ENCODE measurements at places on chromosomes 7 and 10.

DNA sequence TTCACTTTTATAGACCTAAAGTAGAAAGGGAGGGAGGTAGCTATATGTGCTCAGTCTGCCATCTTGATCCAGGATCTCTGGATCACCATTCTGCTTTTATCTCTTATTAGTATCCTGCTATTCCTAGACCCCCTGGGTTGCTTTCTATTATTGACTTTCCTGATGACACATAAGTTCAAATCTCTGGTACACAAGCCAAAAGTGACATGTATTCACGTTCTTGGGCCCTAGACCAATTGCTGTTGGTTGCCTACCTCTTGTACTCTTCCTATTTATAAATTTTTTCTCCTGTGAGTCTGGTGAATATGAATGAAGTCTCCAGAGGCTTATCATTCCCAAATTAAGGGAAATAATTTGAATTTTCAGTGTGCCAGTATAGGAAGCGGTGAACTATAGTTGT, 56.9 kb downstream of the DNMBP start:
- DNase-seq = no peak

- no peak for DNase-seq
These were observed 21.8 kb downstream of the ANK3 start for GRCh38 chr10:60367901-60368300.

- no peak for DNase-seq
These were observed 33.9 kb downstream of the SGPL1 start for GRCh38 chr10:70849582-70850016.

DNA sequence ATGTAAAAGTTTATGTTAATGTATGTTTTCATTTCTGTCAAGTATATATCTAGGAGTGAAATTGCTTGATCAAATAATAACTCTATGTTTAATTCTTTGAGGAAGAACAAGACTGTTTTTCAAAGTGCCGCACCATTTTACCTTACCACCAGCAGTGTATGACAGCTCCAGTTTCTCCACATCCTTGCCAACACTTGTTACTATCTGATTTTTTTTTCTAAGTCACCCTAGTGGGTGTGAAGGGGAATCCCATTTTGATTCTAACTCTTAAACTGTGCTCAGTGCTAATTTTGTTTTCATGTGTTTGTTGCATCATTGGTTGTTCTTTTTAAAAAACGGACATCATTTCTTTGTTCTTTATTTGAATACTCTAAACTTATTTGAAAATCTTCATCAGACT, 120.2 kb upstream of the CDK6 start:
- no peak for DNase-seq

GRCh38 chr10:70458329-70459060, 17.0 kb upstream of the NODAL start:
- DNase-seq = no peak

GRCh38 chr10:60643874-60644273, 134.4 kb upstream of the CDK1 start:
- no peak for DNase-seq

DNA sequence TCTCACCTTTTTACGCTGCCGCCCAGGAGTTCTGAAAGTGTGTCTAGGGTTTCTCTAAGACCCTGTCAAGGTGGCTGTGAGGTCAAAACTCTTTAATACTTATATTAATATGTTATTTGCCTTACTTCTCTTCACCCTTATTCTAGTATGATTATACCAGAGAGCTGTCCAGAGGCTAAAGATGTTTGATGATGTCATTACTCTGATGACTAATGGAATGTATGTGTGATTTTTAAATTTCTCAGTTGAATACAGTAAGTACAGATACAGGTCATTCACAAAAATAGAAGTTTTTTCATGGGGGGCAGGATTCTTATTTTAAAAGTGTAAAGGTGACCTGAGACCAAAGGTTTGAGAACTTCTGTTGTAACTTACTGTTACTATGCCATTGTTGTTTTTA, 150.6 kb upstream of the FOXP2 start:
- DNase-seq = no peak

DNA sequence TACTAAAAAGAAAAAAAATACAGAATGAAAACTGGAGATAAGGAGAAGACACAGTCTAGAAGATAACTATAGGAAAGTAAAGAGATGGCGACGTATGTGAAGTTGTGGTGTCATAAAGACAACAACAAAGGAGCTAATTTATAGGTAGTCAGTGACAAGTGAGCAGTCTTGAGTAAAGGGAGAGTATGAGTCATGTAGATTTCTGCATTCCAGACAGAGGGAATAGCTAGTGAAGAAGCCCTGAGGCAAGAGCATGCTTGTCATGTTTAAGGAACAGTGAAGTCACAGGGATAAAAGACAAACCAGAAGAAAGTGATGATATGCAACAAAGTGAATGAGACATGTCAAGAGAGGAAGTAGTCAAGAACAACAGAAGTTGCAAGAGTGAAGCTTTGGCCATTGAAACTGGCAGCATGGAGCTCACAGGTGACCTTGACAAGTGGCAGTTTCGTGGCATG, 2.3 kb upstream of the MIOS start:
- DNase-seq = no peak

DNA sequence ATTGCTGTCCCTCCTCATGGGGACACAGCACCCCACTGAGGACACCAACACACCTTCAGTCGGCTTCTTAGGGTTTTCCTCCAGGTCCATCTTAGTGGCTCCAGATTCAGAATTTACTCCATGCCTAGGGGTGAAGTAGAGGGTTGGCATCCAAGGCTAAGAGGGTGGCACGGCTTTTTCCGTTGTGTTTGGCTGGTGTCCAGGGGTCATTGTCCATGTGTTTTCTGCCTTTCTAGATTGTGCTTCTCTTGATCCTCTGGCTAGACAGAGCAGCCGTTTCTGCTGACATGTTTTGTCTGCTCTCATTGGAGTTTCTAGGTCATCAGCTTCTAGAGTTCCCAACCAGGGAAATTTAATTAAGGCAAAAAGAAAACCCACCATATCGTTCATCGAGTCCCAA, 291.6 kb upstream of the CELF2 start:
- no peak for DNase-seq

- no peak for DNase-seq
These were observed 18.1 kb downstream of the FAM20C start for GRCh38 chr7:210401-210925.

DNA sequence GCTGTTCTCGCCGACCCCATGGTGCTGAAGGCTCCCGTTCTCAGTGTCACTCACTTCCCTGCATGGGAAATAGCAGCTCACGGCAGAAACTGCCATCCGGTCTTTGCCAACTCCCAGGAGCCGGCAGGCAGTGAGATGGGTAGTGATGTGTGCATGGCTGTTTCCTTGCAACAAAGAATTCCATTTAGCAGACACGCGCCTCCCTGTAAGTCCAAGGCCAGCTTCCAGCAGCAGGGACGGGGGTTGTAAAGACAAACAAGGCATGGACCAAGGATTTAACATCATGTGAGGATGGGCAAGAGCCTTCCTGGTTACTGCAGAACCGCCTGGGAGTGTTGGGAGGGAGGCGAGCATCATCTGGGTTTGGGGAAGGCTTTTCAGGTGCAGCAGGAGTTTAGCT, 273.1 kb downstream of the GLRX3 start:
- DNase-seq = no peak

- no peak for DNase-seq
These were observed 66.4 kb downstream of the MET start for GRCh38 chr7:116738378-116738777.

DNA sequence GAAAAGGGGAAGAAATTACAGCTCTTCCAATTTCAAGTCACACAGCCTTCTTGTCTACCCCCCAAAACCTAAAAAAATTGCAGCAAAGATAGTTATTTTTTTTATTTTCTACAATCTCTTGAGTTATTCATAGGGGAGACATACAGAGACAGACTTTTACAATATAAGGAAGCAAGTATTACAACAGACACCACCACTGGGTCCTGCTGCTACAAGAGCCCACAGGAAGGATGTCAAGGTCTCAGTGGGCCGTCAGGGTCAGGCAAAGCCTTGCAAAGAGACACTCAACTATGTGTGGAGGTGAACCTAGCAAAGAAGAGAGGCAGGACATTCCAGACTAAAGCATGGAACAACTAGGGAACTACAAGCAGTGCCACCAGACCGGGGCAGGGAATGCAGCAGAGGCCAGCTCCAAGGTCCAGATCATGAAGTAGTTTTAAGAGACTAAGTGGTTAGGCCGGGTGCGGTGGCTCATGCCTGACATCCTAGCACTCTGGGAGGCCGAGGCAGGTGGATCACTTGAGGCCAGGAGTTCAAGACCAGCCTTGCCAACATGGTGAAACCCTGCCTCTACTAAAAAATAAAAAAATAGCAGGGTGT, 28.2 kb upstream of the ZCCHC24 start:
- no peak for DNase-seq

- DNase-seq = no peak
These were observed 58.0 kb downstream of the PLXNA4 start for GRCh38 chr7:132518102-132518838.

GRCh38 chr10:124688889-124689670, 55.1 kb downstream of the FAM53B start:
- no peak for DNase-seq

DNA sequence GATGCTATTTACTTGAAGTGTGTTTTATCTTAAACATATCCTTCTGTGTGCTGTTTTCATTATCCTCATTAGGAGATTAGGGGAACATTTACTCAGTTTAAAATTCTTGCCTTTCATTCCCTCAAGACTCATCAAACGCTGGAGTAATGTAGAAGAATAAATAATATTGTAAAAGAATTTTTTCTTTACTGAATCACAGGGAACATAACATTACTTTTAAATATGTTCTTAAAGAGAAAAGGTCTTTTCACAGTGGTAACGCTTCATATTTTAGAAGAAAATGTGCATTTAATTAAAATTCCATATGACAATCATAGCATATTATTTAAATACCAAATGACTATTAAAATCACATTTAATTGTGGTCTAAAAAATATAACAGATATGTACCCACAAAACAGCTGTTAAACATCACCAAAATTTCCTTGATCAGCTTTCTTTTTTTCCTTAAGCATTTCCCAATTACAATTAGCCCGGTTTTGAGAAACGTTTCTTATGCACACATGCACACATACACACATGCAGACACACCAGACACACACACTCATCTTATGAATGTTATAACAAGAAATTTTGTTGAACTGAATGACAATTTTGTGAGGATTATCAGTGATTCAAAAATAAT, 102.0 kb upstream of the GLI3 start:
- no peak for DNase-seq

DNA sequence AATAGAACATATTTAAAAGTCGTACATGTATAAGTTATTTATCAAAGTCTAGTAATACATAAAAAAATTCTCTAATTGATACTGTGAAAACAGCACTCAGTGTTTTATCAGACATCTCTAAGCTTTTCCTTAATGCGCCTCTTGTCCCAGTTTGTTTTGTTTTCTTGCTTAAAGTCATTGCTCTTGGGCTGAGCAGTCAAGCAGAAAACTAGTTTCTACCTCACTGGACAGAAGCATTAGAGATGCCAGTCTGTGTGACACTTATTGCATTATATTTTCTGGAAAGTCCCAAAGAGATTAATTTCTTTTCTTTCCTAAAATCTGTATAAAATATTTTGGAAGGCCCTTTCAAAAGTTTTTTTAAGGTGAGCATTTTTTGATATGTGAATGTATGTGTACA, 236.2 kb downstream of the PCLO start:
- no peak for DNase-seq

DNA sequence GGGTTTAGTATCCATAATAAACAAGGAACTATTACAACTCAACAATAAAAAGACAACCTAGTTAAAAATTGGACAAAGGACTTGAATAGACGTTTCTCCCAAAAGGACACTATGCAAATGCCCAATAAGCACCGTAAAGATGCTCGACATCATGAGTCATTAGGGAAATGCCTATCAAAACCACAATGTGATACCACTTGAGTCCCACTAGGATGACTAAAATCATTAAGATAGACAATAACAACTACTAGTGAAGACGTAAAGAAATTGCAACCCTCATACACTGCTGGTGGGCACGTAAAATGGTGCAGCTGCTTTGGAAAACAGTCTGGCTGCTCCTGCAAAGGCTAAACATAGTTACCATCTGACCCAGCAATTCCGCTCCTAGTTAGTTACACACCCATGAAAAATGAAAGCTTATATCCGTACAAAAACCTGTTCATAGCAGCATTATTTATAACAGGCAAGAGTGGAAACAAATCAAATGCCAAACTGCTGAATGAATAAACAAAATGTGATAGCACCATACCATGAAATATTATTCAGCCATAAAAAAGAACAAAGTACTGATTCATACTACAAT, 17.3 kb downstream of the CCDC3 start:
- DNase-seq = no peak

DNA sequence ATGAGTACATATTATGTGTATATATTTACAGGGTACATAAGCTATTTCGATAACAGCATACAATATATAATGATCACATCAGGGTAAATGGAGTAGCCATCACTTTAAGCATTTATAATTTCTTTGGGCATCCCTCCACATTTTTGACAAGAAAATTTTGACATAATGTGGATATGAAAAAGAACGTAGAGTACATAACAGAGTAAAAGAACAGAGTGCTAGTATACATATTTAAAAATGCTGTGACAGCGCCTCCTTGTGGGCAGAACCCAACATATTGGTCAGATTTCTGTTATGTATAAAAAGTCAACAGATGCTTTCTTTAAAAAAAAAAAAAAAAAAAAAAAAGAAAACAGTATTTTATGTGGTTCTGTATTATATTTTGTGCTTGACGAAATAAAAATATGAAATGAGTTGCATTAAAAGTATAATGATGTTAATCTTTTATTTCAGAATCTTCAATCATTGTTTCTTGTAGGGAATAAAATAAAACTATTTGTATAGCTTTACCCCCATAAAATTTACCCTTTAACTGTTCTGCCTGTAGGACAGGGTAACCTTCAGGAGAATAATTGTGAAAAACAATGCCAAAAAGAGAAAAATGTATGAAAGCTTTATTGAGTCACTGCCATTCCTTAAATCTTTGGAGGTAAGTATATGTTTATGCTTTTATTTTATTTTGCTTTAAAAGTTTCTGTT, 18.3 kb upstream of the HBP1 start:
- peak; percentile 71 for DNase-seq

- no peak for DNase-seq
These were observed 98.7 kb downstream of the CELF2 start for GRCh38 chr10:11116361-11116760.

- DNase-seq = no peak
These were observed 26.8 kb upstream of the ZNF746 start for GRCh38 chr7:149524394-149524793.

DNA sequence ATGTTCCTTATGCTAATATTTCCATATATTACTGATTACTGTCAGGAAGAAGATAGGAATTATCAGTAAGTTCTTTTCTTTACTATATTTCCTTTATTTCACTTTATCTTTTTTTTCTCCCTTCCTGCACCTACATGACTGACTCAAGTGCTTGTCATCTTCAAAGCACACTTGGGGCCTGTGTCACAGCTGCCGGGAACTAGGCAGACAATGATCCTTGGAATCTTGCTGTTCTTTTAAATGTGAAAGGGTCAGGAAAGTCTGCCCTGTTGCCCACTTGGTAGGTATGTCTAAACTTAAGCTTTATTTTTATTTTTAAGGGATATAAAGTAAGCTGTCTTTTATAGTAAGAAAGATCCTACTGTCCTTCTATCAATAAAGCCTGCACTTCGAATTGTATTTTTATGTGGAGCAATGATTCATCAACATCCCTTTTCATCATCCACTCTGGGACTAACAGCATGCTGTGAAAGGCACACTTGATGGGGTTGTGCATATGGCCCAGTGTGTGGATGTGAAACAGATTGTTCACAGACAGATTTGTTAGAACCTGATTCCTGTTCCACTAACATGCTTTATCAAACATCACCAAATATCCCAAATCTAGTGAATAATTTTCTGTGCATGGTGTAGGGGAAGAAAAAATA, 556.9 kb downstream of the DNAJB9 start:
- DNase-seq = no peak

All from COR-L47 (cell line).